ENCODE measurements at places on chromosomes 13 and 19.

- H3K27me3 ChIP-seq, result no peaks in the 10 kb centered on the region
- no peak for DNase-seq
- H3K36me3 ChIP-seq, result no peaks in the 10 kb centered on the region
- H3K4me3 ChIP-seq, result no peak overlapping the region
- H3K4me1 ChIP-seq, result no peaks in the 10 kb centered on the region
- H3K27ac ChIP-seq, result no peak overlapping the region
These were observed 269.5 kb upstream of the HTR2A start for GRCh38 chr13:47166336-47166735.

DNA sequence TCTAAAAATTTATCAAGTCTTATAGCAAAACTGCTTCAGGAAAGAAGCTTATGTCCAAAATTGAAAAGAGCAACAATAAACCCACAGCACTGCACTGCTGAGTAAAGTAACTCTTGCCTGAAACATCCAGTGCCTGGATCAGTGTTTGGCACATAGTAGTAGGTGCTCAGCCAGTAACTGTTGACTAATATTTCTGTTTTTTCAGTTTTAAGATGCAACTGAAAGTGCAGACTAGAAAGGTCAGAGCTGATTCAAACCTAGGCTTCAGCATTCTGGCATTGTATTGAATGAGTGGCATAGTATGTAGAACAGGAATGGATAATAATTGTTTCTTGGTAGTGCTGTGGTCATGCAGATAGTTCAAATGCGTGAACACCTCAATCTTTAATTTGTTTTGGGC lies 67.6 kb downstream of the UBL3 start:
- no peak for DNase-seq
- H3K27ac ChIP-seq, result no peak overlapping the region
- no peak overlapping the region for H3K4me3 ChIP-seq
- peaks cover 8% of the 10 kb centered on the region for H3K4me1 ChIP-seq
- H3K27me3 ChIP-seq, result no peaks in the 10 kb centered on the region

- no peak overlapping the region for H3K27ac ChIP-seq
- no peaks in the 10 kb centered on the region for H3K36me3 ChIP-seq
- H3K27me3 ChIP-seq, result no peaks in the 10 kb centered on the region
- H3K4me1 ChIP-seq, result no peaks in the 10 kb centered on the region
These were observed 68.1 kb upstream of the SLC10A2 start for GRCh38 chr13:103134271-103134670.

DNA sequence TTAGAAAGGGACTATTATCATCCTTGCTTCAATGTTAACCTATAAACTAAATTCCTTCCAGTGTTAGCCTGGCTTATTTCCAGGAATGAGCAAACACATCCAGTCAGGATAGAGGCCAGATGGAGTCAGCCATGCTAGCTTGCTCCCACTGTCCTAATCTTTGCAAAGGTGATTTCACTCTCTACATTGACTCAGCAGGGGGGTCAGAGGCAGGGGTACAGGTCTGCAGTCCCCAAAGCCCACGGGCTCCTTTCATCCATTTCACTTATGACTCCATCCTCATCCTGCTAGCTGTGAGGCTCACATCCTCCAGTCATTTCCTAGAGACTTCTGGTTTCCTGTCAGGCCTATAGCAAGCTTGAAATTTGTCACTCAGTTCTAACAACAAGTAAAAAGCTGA lies 63.4 kb upstream of the CEACAM8 start:
- no peaks in the 10 kb centered on the region for H3K36me3 ChIP-seq
- H3K4me3 ChIP-seq, result no peak overlapping the region
- DNase-seq, result no peak
- peaks cover 5% of the 10 kb centered on the region for H3K27me3 ChIP-seq
- no peak overlapping the region for H3K27ac ChIP-seq

DNA sequence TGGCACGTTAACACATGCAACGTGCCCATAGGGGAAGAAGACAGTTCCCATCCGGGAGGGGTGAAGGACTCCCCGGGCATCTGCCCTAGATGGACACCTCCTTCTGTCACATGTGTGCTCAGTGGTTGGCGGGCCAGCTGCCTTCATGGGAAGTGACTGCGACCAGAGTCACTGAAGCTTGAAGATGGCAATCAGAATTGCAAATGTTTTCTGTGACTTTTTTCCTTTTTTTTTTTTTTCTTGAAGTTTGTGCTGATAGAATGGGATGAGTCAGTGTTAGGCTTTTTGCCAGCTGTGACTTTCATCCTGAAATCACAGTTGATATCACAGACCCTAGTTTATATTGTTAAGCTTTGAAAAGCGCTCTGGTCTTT lies 109.2 kb upstream of the MCF2L start:
- H3K36me3 ChIP-seq, result peaks cover 62% of the 10 kb centered on the region
- H3K4me1 ChIP-seq, result no peaks in the 10 kb centered on the region

GRCh38 chr13:98133946-98134345 lies 8.9 kb upstream of the FARP1 start:
- H3K27me3 ChIP-seq, result peaks cover 23% of the 10 kb centered on the region
- H3K36me3 ChIP-seq, result no peaks in the 10 kb centered on the region
- no peaks in the 10 kb centered on the region for H3K4me1 ChIP-seq
- no peak overlapping the region for H3K27ac ChIP-seq

DNA sequence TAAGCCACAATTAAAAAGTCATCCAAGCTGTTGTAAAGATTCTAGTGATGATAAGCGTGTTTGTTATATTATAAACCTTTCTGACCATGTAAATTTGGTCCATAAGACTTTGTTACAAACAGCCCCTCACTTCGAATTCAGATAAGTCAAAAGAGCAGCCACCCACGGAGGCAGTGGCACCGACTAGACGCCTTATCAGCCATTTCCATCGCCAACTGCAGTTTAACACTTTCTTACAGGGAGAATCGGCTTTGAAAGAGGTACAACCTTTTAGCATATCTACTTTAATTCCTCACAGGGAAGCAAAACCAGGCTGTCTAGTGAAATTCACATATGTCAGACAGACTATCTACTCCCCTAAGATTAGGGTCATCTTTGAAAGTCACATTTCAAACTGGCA lies 47.5 kb downstream of the SOX21 start:
- peaks cover 6% of the 10 kb centered on the region for H3K4me1 ChIP-seq
- DNase-seq, result no peak
- H3K36me3 ChIP-seq, result no peaks in the 10 kb centered on the region

DNA sequence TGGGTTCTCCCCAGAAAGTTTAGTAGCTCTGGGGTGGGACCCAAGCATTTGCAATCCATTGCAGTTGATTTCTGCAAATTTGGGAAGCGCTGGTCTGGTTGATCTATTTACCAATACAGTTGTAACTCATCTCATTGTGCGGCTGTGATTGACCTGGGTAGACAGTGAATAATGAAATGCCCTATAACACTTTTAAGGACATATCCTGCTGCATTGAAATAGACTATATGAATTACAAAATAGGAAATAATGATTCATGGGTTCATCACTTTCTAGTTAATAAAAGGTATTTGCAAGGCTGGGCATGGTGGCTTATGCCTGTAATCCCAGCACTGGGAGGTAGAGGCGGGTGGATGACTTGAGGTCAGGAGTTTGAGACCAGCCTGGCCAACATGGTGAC lies 59.0 kb upstream of the FARP1 start:
- H3K27me3 ChIP-seq, result no peaks in the 10 kb centered on the region
- DNase-seq, result no peak
- H3K4me3 ChIP-seq, result no peak overlapping the region
- H3K36me3 ChIP-seq, result no peaks in the 10 kb centered on the region
- no peaks in the 10 kb centered on the region for H3K4me1 ChIP-seq

Data from activated CD4-positive, alpha-beta memory T cell treated with anti-CD3 and anti-CD28 coated beads, Interleukin-2, amount 10 ng/mL, durations not matched to agents 7 days and 5 days (primary cell).